Renal cortical epithelial cell (primary cell): ENCODE measurements at places on chromosomes 2 and 18. TPM values are rescaled to one million over a fixed set of nuclear protein-coding genes. Genes with fewer than 3 reads are reported as not detected.

The ARHGAP15 gene
- not detected in 2 replicates for total RNA-seq

The ZNF397 gene
- 13.9 and 24.5 TPM in 2 replicates for total RNA-seq

The PAX8 gene
- total RNA-seq, result 86.5 and 273 TPM in 2 replicates

The RAB17 gene
- 9.9 and 11.9 TPM in 2 replicates for total RNA-seq

The GALNT13 gene
- 0.40 and 0.52 TPM in 2 replicates for total RNA-seq

The SLC5A7 gene
- total RNA-seq, result not detected in 2 replicates

The METAP1D gene
- total RNA-seq, result 1.9 and 4.8 TPM in 2 replicates

GRCh38 chr2:57907411-57907810 lies 139.2 kb upstream of the VRK2 start:
- no peak for DNase-seq

DNA sequence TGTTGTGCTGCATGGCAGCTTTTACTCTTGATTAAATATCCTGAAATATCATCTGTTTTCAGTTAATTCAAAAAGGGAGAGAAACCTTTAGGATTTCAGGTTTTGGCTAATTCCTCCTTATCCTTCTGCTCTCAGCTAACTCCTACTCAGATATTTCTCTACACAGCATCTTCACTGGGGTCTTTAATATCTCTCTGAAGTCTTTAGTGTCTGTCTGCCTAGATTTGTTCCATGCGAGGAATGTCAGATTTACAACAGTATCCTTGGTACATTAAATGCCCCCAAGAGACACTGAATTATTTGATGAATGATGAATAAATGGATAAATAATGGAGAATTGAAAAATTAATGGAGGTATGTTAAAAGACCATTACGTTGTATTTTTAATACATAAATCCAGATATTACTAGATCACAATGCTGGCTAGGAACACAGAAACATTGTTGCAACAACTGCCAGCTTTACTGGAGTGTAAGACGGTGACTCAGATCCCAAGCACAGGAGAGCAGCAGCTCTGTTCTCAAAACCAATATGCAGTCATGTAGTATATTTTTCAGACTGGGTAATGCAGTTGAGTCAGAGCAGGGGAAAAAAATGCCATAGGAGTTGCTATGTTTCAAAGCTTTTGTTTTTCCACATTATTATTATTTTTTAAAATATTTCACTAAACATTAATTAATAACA lies 388.0 kb upstream of the SYT4 start:
- peak; percentile 86 for DNase-seq

DNA sequence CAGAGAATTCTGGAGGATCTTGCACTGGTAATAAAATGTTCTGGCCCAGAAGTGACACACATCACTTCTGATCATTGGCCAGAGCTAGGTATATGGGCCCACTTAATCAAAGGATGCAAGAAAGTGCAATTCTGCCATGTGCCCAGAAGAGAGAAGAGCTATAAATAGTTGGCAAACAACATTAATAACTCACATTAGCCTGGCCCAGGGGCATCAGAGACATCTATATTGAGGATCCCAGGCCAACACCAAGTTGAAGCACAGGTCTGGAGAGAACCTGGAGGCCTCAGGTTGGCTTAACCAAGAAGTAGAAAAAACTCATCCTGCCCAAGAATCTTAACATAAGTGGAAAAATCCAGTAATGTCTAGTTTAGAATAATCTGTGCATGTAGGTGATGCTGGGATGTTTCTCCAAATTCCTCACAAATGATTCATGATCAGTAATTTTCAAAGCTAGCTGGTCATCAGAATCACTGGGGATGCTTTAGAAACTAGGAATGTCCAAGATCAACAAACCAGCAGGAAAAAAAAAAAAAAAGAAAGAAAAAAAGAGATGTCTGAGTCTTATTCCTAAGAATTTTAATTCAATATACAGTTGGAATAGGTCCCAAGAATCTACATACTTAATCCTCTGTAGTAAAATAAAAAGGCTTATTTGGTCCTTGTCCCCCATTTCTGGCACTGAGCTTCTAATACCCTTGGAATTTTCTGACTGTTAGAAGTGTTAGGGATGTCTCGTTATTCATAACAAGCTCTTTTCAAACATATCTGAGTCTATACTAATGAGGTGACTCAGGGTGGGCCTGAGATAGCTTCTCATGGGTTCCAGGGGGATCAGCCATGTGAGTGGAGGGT lies 35.0 kb upstream of the EVA1A start:
- peak; percentile 95 for DNase-seq

DNA sequence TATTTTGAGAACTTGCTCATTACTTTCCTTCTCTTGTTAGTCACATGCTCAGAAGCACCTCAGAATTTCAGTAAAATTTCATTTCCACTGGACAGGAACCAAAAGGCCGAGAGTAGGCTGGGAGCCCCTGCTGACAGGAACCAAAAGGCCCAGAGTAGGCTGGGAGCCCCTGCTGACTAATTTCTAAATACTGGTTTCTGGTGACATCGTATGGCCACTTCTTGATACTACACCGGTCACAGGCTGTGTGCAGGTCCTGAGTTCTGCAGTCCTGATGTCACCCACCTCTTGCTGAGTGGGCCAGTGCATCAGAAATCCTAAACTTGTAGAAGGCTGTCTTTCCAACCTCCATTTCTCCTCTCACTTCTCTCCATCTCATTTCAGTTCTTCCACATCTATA lies 17.7 kb upstream of the EN1 start:
- peak; percentile 46 for DNase-seq

DNA sequence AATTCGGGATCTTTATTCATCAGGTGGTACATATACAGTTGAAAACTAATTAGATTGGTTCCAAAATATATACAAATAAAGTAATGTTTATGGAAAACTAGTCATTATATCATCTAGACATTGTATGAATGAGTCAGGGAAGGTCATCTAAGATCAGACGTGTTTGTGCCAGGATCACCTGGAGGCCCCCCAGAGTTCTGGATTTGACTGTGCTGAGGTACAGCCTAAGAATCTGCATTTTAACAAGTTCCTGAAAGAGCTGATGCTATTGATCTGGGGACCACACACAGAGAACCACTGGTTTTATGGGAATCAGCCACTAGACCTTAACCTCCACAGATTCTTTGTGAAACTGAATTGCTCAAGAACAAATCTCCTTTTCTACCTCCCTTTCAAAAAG lies 43.2 kb downstream of the PARD6G start:
- no peak for DNase-seq

DNA sequence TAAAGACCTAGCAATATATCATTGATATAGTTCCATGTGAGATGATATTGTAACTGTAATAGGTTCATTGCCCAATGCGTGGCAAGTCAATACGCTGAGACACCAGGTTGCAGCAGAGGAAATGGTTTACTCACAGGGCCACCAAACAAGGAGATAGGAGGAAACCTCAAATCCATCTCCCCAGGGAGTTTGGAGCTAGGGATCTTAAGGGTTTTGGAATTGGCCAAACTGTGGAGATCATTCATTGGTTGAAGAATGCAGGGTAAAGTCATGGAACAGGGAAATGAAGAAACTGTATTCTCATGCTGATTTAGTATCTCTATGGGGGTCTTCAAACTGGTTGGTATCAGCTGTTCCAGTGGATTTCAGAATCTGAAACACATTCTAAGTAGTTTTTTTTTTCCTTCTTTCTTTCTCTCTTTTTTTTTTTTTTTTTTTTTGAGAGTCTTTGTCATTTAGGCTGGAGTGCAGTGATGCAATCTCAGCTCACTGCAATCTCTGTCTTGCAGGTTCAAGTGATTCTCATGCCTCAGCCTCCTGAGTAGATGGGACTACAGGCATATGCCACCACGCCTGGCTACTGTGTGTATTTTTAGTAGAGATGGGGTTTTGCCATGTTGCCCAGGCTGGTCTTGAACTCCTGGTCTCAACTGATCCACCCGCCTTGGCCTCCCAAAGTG lies 30.7 kb upstream of the PPM1B start:
- DNase-seq, result no peak

DNA sequence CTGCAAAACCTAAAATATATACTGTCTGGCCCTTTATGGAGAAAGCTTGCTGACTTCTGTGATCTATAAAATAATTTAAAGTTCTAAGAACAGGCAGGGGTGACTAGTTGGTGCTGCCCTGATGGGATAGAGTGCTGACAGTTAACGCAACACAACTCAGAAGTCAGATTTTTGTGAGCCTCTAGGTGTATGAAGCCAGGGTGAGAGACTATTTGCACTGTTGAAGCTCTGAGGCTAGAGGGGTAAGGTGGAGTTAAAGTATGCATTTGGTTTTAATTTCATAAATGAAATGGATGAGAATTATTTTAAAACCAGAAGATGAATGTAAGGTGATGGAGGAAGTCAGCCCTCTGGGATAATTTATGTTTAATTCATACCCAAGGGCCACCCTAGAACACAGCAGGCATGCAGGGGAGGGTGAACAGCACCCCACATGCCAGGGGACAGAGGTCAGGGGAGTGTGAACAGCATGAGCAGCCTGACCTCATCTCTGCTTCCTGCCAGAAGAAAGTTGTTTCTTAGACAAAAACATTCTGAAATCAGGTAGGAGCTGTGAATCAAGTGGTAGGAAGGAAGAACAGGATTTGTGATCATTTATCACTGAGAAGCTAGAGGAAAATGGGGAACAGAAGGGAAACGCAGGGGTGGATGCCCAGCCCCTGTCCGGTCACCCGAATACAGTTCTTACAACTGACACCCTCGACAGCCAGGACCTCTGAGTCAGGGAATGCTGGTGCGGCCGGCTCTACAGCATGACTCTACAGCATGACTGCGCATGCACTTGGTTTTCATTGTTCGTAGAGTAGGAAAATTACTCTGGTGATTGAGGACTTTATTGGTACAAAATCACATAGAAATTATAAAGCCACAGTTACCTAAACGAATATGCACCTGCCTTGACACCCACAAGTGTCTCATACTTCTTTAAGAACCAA lies 93.1 kb downstream of the MBP start:
- DNase-seq, result peak; percentile 54

DNA sequence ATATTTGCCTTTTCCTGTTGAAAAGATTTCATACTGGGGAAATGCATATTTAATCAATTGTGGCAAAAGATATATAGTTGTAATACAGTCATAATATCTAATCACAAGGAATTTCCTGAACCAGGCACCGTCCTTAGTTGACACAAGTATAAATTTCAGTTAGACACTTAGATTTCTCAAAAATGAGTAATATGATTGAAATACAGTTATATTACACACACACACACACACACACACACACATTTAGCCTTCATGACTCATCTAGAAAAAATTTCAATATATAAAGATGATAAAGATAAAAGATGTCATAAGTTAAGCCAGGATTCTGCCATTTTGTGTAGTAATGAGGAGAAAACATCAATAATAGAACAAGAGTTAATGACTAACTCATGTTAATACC lies 258.4 kb upstream of the ZNF804A start:
- no peak for DNase-seq

GRCh38 chr18:62144338-62144737 lies 42.5 kb downstream of the PIGN start:
- no peak for DNase-seq
